ENCODE measurements at places on chromosomes 1 and 21.

DNA sequence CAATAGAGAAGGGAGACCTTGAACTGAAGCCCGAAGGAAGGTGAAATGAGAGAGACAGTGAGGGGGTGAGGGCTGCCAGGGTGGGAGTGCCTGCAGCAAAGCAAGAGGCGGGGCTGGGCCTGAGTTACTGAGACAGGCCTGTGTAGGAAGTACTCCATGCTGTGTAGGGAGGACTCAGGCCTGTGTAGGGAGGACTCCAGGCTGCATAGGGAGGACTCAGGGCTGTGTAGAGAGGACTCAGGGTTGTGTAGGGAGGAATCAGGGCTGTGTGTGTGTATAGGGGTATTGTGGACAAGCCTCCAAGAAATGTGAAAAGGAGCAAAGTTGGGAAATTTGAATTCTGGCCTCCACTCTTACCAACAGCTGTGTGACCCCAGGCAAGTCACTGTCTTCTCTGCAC lies 133.8 kb upstream of the CACNA1E start:
- DNase-seq: no peak

DNA sequence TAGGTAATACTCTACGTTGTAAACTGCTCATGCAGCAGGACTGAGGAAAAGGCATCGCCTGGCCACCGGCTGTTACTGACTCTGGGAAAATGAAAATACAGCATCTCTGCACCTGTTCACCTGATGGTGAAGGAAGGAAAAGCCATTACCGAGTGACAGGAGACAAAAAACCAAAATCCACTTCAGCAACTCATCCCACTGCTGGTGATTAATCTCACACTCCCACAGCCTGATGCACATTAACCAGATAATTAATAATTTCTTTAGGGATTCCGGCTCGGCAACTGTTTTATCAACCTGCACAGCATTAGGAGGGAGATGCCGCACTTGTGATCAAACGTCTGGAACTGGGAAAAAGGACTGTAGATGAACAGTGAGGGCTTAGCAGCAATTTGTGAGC lies 183.9 kb upstream of the ESRRG start:
- no peak for DNase-seq

- no peak for DNase-seq
These were observed 39.5 kb upstream of the NEK7 start for GRCh38 chr1:198117267-198117666.

DNA sequence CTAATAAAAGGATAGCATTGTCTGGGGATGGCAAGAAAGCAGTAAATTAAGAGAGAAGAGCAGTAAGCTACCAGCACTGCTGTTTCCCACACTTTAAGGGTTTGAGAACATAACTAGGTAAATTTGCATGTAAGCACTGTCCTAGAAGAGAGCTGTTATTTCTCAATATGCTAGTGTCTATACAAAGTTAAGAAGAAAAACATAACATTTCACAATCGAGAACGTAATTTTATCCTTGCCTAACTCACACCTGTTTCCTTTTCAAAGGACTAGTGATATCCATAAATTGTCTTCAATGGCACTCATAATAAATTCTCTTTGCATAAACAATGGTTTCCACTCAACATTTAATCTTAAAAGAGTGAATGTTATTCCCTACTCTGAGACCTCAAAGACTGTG lies 576.0 kb downstream of the PTBP2 start:
- no peak for DNase-seq

DNA sequence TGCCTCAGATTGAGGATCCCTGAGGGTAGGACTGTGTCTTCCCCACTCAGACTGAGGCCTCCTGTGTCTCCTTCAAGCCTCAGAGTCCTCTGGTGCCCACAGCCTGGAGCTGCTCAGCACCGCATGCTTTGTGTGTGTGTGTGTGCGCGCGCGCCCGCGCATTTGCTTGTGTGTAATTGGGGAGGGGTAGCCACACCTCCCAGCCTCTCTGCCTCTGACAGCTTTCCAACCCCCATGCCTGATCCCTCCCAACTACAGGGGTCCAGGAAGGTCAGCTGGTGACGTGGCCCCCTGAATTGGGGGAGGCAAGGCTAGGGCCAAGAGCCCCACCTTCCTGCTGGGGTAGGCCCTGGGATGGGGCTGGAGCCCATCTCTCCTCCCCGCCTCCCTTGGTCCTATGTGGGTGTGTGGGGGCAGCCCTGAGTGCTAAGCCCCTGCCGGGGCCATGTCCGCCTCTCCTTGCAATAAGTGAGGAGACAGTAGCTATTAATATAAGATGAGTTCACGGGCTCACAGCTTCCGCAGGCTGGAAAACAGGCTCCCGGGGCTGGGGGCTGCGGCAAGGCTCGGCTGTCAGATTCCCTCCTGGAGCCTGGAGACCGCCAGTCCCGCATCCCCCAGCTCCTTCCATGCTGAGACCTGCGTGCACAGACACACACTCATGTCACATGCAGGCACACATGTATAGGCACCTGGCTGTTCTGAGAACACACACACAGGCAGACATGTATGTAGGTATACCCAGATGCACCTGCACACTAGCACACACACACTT lies 7.0 kb downstream of the GPR3 start:
- no peak for DNase-seq

- DNase-seq: no peak
These were observed 290.8 kb upstream of the FMN2 start for GRCh38 chr1:239800861-239801260.

DNA sequence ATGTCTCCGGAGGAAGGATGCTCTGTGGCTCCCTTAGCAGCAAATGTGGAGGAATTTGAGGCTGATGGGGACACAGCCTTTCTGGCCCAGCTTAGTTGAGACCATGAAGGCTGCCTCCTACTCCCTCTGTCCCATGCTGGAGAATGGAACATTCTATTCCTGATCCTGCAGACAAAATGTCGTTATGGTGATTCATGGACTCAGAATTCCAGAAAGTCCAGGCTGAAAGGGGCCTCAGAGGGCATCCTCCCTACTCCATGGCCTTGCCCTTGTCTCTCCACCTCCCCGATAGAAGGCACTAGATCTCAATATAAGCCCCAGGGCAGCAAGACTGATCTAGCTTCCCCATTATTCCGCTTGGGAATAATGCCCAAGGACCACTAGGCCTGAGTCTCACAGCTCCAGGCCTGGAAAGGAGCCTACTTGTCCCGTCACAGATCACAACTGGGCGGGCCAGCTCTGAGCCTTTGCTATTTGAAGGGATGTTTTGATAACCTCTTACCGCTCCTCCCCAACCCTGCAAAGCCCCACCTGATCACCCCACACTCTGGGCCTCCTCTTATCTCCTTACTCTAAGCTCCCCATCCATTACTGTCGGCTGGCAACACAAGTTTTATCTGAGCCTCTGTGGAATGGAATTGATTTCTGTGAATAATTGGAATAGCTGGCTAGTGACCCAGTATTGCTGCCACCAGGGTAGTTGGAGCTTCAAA lies 52.8 kb upstream of the TRABD2B start:
- peak; percentile 22 for DNase-seq

- no peak for DNase-seq
These were observed 274.7 kb upstream of the SNX7 start for GRCh38 chr1:98386675-98387440.

- DNase-seq: peak; percentile 13
These were observed 898.6 kb downstream of the AMY1C start for GRCh38 chr1:104648269-104648691.
